ENCODE measurements at places on chromosomes 5 and 9.

GRCh38 chr5:167051402-167051768 lies 1240.1 kb upstream of the WWC1 start:
- no peak for DNase-seq

- no peak for DNase-seq
Observed at GRCh38 chr5:60585618-60586017, 114.3 kb downstream of the DEPDC1B start.

DNA sequence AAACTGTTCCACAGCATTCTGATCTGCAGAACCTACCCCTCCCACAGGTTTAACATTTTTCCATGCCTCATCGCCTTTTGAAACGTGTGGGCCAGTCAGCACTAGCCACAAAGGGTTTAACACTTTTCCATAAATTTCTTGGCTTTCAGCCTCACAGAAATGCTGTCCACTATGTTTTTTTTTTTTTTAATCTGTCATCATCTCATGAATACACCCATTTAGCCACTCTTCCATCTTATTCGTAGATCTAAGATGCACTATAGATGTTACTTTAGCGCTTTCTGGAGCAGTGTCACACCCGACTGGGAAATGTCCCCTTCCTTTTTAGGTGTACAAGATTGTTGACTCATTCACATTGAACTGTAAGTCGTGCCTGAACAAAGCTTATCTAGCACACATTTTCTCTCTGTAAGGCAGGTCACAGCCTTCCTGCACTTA lies 62.3 kb downstream of the GCNT1 start:
- no peak for DNase-seq

DNA sequence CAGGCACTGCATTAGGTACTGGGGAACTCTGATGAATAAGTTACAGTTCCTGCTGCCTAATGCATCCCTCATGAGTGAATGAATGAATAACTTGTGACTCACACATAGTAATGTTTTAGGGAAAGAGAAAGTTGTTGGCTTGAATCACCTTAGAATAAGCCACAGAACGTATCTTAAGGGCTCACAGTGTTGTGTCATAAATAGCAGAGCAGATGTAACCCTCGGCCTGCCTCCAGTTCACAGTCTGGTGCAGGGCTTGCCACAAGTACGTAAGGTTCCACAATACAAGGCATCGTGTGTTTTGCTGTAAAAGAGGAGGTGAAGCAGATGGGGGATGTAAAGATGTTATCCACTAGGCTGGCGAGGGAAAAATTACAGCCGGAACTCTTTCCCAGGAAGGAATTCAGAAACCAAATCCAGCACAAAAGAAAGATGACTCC lies 218.7 kb downstream of the TRPM3 start:
- DNase-seq, result peak; percentile 84

- no peak for DNase-seq
Observed at GRCh38 chr5:36877667-36878391, 1.3 kb downstream of the NIPBL start.

GRCh38 chr5:145008876-145009530 lies 826.1 kb downstream of the PRELID2 start:
- no peak for DNase-seq

- DNase-seq, result no peak
Observed at GRCh38 chr5:1080432-1080831, 31.4 kb downstream of the SLC12A7 start.

DNA sequence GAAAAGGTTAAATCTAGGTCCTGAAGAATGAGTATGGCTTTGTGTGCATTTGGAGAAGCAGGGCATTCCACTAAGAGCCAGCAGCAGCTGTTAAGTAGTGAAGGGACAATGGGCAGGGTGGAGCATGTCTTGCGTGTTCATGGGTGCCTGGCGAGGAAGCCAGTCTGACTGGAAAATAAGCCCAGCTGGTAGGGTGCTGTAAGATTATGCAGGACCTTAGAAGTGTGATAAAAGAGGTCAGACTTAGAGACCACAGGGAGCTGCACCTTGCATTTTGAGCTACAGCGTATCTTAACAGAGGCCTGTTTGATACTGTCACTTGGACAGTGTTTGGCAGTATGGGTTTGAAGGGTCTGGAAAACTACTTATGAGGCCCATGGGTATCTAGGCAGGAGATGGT lies 131.7 kb upstream of the ELL2 start:
- no peak for DNase-seq

- no peak for DNase-seq
Observed at GRCh38 chr9:124897570-124898460, 35.9 kb downstream of the ARPC5L start.

DNA sequence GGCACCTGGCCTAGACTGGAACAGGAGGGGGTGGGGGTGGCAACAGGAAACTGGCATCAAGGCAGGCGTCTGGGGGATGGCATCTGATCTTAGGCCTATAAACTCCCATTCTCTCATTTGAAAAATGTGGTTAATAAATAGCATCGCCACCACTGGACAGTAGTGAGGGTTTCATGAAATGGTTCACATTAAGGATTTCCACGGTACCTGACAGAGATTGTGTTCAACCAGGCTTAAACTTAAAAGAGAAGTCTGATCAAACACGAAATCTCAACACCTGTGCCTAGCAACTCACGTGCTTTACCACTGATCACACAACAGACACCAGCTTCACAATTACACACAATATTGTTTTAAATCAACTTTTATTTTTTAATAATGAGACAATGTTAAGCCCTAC lies 3.0 kb downstream of the DENND1A start:
- no peak for DNase-seq

- DNase-seq, result no peak
Observed at GRCh38 chr5:13581132-13581531, 363.4 kb downstream of the DNAH5 start.

DNA sequence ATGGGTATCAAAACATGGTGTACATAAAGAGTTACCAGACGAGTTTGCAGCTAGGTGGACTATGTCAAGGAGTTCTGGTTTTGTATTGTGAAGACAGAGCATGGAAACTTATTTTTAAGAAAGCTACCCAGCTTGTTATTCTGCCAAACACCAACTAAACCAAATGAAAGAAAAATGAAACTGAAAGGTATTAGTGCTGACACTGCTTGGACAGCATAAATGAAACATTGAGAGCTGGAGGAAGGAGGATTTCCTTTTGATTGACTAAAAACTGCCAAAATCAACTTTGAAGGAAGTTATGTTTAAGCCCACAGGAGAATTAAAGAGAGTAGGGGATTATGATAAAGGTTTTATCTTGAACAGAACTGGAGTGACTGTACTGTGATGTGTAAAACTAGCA lies 766.2 kb downstream of the PTPRD start:
- no peak for DNase-seq

DNA sequence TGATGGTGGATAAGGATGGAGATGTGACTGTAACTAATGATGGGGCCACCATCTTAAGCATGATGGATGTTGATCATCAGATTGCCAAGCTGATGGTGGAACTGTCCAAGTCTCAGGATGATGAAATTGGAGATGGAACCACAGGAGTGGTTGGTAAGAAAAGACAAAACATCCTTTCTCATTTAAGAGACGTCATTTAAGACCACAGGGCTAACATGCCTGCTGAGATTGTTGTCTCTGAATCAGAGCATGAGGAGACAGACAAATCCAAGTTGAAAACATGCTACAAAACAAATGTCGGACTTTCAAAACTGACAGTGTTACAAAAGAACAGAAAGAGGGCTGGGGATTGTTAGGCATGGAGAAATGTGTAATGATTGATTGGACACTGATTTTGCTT lies 4.6 kb downstream of the CCT5 start:
- no peak for DNase-seq

- DNase-seq, result no peak
Observed at GRCh38 chr5:10266137-10266536, 16.1 kb downstream of the CCT5 start.

DNA sequence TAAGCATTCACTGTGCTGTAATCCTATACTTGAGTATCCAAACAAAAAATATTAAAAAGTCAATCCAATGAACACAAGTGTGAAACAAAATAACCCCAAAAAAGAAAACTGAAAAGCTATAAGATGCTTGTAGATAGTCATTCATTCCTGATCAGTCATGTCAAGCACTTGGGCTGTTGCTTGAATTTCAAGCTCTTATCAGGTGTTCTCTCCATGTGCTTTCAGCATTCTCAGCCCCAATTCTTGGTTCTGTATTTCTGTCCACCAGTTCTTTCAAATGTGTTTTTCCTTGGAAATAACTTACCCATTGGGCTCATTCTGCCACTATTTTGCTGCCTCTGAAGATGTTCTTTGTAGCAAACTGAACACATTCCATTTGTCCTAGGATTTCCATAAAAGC lies 4.7 kb downstream of the ZFAND5 start:
- no peak for DNase-seq

GRCh38 chr9:129868872-129869486 lies 33.7 kb downstream of the USP20 start:
- no peak for DNase-seq

GRCh38 chr5:68426586-68426985 lies 211.0 kb downstream of the PIK3R1 start:
- no peak for DNase-seq

GRCh38 chr9:128011071-128011817 lies 30.5 kb upstream of the EEIG1 start:
- DNase-seq, result no peak

- no peak for DNase-seq
Observed at GRCh38 chr9:81690251-81690851, 1.0 kb upstream of the TLE1 start.

DNA sequence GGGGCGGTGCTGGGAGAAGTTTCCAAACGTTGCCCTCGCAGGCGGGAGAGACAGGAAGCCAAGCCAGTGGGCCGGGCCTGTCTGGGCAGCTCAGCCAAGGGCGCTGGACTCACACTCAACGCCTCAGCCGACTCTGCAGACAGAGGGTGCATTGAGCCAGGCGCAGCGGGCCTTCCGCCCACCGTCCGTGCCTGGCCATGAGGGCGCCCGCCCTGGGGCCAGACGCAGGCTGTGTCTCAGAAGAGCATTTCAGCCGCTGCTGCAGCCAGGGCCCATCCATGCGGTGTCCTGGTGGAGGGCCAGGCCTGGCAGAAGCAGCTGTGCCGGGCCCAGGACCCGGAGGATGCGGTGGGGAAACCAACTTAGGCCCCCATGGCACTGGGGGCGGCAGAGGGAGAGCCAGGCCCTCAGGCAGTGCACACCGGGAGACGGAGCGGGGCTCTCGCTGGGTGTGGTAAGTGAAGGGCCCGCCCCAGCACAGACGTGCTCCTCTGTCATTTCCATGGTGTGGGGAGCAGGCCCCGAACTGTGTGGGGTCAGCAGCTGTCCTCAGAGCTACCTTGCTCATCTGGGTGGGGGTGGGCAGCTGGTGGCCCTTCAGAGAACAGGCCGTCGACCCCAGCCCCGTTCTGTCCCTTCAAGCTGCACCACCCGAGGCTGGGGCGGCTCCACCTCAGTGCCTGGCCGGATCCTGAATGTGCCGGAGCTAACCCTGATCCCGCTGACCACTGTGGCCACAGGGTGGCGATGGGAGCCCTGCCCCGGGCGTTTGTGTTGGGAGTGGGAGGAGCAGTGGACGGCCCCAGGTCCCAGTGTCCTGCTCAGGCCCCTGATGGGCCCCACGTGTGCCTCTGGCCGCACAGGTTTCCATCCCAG lies 18.0 kb downstream of the DNLZ start:
- no peak for DNase-seq

- no peak for DNase-seq
Observed at GRCh38 chr5:40365342-40366330, 314.1 kb upstream of the PTGER4 start.

GRCh38 chr9:14350754-14351153 lies 36.8 kb upstream of the NFIB start:
- no peak for DNase-seq

DNA sequence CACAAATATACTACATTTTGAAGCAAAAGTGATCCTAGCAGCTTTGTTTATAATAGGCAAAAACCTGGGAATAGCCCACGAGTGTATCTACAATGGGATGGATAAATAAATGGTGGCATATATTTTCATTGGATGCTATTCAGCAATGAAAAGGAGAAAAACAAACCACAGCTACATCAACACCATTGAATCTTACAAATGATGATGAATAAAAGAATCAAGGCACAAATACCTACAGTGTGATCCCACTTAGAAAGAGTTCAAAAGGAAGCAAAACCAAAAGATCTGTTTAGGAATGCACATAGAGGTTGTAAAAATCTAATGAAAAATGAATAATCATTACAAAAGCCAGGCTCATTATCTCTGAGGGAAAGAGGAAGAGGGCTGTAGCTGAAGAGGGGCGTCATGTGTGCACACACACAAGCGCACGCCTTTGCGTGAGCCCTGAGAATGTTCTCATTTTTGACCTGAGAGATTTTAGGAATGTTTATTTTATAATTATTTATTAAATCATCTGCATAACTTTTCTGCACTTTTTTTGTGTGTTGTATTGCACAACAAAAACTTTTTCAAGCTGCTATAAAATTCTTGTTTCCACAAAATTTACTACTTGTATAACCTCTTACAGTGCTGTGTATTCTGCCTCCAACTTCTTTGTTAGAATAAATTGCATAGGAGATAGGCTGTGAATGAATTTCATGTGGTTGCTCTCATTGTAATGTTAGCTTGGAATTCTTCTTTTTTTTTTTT lies 5.9 kb upstream of the RHOBTB3 start:
- DNase-seq, result no peak

GRCh38 chr9:95678759-95679158 lies 162.0 kb upstream of the PTCH1 start:
- DNase-seq, result no peak

DNA sequence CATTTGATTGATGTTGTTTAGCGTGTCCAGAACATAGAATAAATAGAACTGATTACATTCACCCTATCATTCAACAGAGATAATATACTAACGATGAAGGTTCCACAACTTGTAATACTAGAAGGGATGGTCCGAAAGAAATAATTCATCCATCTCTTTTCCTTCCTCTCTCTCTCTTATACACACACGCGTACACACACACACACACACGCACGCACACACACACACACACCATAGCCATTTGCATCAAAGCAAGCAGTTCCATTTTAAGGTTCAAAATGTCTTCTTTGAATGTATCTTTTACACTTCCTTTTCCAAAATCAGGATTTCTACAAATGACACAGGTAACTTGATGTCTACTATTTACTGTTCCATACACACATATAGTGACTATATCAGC lies 887 bp downstream of the GDA start:
- no peak for DNase-seq

DNA sequence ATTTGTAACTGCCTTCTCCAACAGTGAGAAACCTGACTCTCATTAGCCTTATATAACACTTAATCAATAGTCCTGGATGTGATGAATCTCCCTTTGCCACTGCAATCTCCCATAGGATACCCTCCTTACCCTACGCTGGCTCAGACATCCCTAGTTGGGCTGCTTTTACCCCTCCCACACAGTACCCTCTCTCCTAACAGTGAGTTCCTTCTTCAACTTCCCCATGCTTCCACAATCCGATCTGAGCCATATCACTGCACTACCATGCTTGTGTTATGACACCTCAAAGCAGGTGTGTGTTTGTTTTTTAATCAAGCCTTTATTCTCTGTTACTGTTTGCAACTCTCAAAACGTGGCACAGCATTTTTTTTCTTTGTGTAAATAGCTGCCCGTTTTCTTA lies 60.5 kb upstream of the C9orf72 start:
- DNase-seq, result no peak

- DNase-seq, result no peak
Observed at GRCh38 chr9:123591283-123591682, 235.3 kb downstream of the CRB2 start.
